ENCODE measurements at places on chromosomes 1 and 21.

- peak; percentile 70 for DNase-seq
Measured at GRCh38 chr1:210250665-210250997, 18.0 kb downstream of the SERTAD4 start.

DNA sequence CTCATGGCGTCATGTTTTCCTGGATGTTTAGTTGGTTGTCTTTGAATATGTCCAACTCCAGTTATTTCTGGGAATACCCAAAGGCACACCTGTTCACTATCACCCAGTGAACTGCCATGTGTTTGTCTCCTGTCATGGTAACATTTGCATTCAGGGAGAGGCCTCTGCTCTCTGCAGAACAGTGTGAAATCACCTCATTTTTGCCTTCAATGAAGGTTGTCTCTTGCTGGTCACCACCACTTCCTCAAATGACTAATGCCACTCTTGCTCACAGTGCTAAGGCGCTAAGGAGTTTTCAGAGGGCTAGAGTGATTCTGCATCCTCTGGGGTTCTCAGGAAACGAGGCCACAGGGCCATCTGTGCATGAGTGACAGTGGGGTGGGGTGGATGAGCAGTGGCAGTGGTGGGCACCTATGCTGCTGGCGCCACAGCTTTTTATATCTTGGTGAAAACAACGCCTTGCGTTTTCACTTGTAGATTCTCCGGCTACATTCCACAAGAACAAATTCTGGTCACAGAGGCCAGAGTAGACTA, 60.0 kb upstream of the ATP5PO start:
- no peak for DNase-seq

GRCh38 chr1:175443332-175443731, 250.8 kb upstream of the KIAA0040 start:
- no peak for DNase-seq

GRCh38 chr1:164774819-164775654, 216.1 kb downstream of the PBX1 start:
- DNase-seq: no peak

- DNase-seq: no peak
Measured at GRCh38 chr1:154755858-154756730, 114.0 kb downstream of the KCNN3 start.

- peak; percentile 79 for DNase-seq
Measured at GRCh38 chr1:64469116-64469976, 583 bp upstream of the CACHD1 start.

GRCh38 chr1:78122389-78122788, 76.6 kb downstream of the GIPC2 start:
- no peak for DNase-seq

GRCh38 chr1:8457760-8458381, 140.0 kb downstream of the SLC45A1 start:
- DNase-seq: no peak

- no peak for DNase-seq
Measured at GRCh38 chr1:247435030-247435758, 19.2 kb downstream of the NLRP3 start.

GRCh38 chr21:34348890-34349519, 14.8 kb upstream of the KCNE2 start:
- DNase-seq: no peak

DNA sequence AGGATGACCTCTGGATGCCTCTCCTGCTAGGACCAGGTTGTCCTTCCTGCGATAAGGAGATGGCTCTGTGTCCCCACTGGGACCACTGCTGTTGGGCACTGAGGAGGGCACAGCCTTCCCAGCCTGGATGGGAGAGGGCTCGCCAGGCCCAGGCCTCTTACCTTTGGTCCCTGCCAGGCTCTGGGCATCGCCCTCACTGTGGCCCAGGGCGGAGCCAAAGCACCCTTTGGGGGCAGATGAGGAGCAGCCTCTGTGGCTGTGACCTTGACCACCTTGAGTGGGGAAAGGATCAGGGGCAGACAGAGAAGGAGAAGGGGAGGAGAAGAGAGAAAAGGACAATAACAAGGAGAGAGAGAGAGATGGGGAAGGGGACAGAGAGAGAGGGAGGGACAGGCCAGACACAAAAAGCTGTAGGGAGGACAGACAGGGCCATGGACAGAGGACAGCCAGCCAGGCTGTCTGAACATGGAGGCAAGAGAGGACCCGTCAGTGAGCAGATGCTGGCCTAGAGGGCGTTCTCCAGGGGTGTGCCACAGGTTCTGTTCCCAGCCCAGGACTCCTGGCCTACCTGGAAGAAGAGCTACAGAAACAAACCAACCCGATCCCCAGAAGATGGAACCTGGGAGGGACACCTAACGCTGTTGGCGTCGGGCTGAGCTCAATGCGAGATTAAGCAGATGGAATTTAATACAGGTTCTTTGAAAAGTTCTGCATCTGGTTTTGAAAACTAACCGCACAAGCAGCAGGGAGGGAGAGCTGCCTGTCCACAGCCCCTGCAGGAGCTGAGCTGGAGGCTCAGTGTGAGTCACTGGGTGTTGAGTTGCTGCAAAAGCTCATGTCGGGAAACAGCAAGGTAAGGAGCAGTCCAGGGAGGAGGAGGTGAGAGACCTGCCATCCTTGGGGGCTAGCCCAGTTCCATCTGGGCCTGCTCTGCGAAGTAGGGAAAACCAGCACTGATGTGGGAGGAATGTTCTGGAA, 262.1 kb downstream of the PTPRU start:
- DNase-seq: no peak

GRCh38 chr1:26161415-26162219, 2.7 kb downstream of the FAM110D start:
- peak; percentile 55 for DNase-seq

All from posterior cingulate gyrus (tissue), 11 donors.